ENCODE measurements at places on chromosomes 6 and 20.

GRCh38 chr6:140871911-140872310 lies 1260.8 kb upstream of the GJE1 start:
- no peak for DNase-seq

DNA sequence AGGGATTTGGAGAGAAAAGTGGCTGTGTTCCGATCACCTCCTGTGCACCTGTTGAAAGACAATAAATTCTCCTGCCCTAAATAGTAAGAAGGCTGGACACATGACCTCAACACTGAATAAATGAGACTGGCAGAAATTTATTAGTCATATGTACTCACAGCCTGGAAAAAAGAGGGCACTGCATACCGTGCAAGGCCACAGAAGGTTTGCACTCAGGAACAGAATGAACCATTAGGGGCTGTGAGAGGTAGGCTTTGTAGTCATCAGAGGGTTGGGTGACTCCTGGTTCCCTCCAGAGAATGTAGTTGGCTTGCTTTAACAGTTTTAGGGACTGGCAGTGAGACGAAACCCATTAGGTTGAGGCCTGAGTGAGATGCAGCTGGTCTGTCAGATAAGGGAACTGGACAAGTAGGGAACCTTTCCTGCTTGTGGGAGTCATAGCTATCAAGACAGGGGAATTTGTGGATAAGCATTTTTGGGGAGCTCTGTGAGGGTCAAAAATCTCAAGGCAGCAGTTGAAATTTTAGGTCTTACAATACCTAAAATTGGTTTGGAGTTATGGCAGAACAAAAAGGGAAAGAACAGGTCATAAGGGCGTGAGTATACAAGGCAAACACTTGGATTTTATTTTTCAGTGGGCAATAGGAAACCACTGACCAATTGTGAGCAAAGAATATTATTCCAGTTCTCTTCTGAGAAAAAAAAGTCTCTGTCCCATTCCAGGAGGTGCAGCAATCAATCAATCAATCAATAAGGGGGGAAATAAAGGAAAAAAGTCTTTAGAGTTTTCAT lies 67.9 kb upstream of the BTN3A2 start:
- no peak for DNase-seq

DNA sequence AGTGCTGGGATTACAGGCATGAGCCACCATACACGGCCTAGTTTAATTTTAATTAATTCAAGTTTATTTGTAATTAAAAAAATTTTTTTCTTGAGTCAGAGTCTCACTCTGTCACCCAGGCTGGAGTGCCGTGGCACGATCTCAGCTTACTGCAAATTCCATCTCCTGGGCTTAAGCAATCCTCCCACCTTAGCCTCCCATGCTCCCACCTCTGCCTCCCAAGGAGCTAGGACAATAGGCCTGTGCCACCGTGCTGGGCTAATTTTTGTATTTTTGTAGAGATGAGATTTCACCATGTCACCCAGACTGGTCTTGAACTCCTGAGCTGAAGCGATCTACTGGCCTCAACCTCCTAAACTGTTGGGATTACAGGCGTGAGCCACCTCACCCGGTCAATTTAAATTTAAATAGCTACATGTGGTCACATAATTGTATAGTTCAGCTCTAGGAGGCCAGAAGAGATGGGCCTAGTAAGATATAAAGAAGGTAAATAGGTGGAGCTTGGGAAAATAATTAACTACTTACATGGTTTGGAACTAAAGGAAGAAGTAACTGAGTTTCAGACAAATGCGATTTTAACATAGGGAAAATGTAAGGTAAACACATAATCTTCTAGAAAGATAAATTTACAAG lies 220.0 kb upstream of the CITED2 start:
- DNase-seq: no peak

- no peak for DNase-seq
Observed at GRCh38 chr6:129108337-129108736, 225.4 kb downstream of the LAMA2 start.

DNA sequence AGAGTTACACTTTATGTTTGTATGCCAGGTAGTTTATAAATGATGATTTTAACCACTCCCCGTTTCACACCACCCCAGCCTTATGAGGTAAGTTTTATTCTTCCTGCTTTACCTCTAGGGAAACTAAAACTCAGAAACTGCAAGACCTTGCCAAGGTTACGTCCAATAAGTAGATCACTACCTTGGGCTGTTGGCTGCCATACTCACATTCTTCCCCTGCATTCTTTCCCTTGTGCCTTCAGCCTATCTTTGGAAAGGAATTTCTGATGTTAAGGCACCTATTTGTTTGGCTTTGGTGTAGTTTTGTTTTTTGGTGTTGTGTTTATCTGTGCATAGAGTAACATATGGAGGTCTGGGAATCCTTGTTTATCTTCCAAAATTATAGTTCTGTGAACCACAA lies 122.1 kb downstream of the UST start:
- no peak for DNase-seq

GRCh38 chr6:106146852-106147351 lies 60.8 kb downstream of the PRDM1 start:
- no peak for DNase-seq

DNA sequence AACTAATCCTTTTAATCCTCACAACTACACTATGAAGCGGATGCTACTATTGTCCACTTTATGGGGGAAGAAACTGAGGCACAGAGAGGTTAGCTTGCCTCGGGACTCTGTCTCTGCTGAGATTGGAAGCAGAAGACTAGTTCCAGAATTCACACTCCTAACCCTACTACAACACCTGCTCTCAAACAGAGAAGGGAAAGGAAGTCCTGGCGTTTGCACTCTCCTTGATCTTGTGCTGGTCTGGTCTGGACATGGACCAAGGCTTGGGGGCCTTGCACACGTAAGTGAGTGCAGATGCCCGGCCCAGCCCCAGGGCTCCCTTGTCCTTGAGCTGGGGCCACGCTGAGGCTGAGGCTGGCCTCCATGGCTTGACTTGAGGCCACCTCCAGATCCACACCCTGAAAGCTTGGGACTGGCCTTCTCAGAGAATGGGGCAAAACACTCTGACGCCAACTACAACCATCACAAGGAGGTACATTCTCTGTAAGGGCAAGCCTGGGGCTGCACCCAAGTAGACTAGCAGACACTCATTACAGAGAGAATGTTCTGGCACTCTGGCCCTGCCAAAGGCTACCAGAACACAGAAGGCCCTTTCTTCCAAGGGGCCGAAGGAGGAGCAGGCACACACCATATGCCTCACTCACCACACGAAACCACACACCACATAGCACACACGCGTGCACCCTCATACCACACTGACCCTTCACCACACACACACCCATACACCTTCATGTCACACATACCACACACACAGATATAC lies 33.3 kb upstream of the EZR start:
- DNase-seq: no peak

- no peak for DNase-seq
Observed at GRCh38 chr6:35473075-35473849, 5.1 kb downstream of the RPL10A start.

- no peak for DNase-seq
Observed at GRCh38 chr6:29864037-29864810, 36.6 kb downstream of the HLA-G start.

DNA sequence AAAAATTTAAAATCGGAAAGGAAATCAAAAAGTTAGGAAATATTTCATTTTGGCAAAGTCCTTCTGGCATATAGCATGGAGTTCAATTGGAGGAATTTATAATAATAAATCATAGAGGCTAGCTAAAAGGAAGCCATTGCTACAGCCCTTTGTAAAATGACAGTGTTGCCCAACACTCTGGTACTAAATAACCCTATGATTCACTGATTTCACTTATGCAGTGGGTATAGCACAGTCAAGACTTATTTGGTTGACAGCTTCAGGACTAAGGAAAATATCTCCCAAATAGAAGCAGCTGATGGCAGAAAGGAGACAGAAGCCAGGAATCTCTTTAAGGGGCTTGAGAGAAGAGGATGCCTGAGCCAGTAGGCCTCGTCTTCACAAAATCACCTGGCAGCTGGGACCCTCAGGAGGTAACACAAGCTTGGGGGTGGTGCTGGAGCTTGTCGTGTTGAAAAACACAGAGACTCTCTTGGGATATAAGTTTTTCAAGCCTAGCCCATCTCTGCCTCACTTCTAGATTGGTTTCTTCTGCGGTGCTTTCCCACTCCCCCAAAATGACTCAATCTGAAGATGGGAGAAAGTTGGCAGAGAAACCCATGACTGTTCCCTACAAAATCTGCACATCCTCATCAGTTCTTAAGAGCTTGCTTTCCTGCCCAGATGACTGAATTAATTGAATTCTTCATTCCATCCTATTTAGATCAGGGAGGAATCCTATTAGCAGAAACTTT lies 38.4 kb upstream of the EYA4 start:
- DNase-seq: no peak

DNA sequence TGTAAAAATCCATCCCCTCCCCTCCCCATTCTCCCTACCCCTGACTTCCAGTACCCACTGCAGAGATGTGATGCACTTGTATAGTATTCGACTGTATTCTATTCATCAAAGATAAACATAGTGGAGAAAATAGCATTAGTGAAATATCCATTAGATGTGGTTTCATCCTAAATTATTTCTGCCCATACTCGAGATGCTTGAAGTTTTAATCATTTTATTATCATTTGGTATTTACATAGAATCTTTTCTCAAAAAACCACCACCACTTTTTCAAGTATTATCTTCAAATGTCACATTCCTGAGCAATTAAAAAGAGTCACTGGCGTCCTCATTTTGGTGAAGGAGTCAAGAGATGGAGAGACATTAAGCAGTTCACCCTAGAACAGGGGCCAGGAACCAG lies 181.9 kb downstream of the HAO1 start:
- DNase-seq: no peak

DNA sequence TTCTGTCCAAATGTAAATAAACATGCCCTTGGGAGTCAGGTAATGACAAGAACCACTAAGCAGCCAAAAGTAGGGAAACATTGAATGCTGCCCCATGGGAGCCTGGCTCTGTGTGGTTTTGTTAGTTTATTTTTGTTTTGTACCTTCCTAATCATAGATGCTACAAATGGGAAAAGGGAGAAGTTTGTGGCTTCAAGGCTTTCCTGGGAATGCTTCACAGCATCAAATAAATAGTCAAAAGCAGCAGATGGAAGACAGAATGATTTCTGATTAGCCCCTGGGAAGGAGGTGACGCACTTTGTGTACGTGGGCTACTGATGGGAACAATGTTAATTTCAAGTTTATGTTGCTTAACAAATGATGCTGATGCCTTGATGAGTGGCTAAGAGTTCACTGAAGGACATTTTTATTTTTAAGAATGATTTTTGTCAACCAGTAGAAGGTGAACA lies 532.7 kb downstream of the BCKDHB start:
- no peak for DNase-seq

- DNase-seq: no peak
Observed at GRCh38 chr6:99613705-99614429, 7.2 kb downstream of the PRDM13 start.

GRCh38 chr6:72646604-72647485 lies 25.0 kb downstream of the KCNQ5 start:
- DNase-seq: no peak

DNA sequence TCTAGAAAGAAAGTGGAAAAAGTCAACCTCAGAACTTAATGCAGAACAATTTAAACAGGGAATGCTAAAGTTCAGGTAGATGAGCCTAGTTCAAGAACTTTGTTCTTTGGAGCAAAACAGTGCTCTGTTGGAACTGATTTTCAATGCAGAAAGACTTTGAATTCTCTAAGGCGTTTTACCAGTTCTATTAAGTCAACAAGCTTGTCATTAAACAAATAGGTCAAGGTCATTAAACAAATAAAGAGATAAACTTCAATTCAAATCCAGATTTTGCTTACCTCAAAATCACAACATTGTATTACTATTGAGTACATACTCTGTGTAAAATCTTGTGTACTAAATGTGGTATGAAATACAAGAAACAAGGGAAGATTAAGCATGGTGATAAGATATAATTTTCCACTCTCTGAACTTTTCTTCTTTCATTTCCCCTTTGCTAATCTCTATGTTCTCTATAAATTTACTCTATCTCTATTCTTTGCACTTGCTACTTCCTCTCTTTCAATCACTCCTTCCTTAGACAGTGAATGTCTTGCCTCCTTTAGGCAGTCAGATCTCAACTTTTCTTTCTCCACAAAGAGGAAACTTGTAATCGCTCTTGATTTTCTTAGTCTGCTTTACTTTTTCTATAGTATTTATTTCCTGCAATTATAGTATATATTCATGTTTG lies 160.8 kb upstream of the KHDRBS2 start:
- DNase-seq: no peak
